Stomach (tissue), 19 donors: ENCODE measurements at places on chromosomes 7 and 10.

GRCh38 chr10:5752301-5752871 lies 60.8 kb downstream of the GDI2 start:
- DNase-seq, result peak; percentile 32

DNA sequence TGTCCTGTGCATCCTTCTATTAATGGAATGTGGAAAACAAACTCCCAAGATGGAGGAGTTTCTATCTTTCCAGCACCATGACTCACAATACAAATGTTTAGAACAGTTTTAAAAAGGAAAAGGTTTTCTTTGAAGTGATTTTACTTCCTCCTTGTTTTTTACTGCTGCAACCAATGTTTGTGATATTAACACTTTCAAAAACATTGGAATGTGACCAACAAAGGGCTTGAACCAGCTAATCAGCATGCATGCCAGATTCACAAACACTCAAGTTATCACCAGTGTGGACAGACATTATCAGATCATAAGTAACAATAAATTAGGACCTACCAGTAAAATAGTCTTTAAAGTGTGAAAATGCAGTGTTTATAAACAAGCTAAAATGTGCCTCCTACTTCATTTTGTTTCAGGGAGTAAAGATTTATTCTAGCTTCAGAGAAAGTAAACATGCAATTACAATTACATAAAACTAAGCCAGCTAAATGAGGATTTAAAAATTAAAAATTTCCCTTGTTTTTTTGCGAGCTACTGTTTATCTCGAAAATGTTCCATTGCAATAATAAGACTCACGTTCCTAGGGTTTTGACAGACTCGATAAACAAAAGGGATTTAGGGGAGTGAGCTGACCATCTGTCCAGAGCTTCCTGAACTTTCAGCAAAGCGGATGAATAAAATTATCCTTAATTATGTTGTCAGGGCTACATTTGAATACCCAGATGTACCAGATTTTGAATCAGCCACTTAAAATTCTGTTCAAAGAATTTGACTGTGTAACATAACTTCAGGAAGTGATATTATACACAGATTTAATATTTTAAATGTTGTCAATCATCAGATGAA lies 29.8 kb downstream of the CPVL start:
- peak; percentile 39 for DNase-seq

DNA sequence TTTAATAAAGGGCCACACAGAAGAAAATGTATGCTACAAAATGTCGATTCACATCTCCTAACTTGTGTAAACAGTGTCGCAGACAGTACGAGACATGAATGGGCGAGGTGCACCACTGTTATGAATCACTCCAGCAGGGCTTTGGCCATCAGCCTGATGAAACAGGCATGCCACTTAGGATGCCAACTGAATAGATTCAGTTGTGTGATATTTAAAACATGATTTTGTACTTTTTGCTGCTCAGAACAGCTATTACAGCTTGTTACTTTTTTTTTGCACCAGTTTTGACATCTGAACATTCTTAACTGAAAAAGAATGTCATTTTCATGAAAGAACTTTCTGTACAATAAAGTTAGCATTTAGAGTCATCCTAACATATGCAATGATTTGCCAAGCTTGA lies 138.1 kb downstream of the VTI1A start:
- DNase-seq, result peak; percentile 29

- no peak for DNase-seq
These were observed 151.6 kb downstream of the MALRD1 start for GRCh38 chr10:19200211-19200610.

- no peak for DNase-seq
These were observed 135.8 kb downstream of the JAZF1 start for GRCh38 chr7:28044825-28045224.

GRCh38 chr7:155951554-155952158 lies 139.4 kb upstream of the SHH start:
- peak; percentile 90 for DNase-seq

- DNase-seq, result no peak
These were observed 35.7 kb upstream of the MTPAP start for GRCh38 chr10:30384701-30385201.
